ACHN (cell line): ENCODE measurements at places on chromosomes 3 and 15.

- no peak for DNase-seq
Observed at GRCh38 chr3:122318620-122319019, 6.4 kb upstream of the CSTA start.

GRCh38 chr3:4739289-4740236 is 239.7 kb upstream of the BHLHE40 start:
- no peak for DNase-seq

DNA sequence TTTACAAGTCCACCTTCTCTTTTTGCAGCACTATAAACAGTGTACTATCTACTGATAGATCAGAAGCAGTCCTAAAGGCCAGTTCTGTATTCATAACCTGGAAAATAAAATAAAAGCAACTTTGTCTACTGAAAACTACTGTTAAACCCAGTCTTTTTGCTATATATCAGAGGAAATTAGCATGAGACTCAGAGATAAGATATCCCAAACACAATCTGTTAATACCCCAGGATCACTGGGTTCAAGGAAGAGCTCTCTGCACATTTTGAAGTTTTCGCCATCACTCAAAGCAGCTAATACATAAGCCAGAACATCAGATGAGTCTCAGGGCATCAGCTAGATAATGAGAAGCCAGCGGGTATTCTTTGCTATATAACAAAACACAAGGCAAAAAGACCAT is 21.8 kb downstream of the OSBPL10 start:
- DNase-seq: no peak

GRCh38 chr3:134956844-134957243 is 161.8 kb downstream of the EPHB1 start:
- DNase-seq: no peak

DNA sequence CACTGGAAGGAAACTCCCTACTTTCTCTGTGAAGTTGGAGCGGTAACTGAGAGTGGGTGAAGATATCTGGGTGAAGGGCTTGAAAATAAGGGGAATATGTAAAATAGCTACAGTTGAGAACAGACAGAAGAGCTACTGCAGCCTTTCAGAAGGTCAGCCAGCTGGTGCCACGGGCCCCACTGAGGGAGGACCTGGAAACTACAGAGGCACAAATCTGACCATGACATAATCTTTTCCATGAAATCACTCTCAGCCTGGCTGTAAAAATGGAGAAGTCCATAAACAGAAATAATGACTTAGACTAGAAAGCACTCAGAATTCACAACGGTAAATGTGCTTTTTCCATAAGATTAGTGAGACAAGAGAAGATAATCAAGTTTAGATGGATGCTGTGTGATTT is 46.4 kb downstream of the ST3GAL6 start:
- DNase-seq: no peak

- peak; percentile 49 for DNase-seq
Observed at GRCh38 chr3:97815149-97815917, 6.5 kb upstream of the CRYBG3 start.

DNA sequence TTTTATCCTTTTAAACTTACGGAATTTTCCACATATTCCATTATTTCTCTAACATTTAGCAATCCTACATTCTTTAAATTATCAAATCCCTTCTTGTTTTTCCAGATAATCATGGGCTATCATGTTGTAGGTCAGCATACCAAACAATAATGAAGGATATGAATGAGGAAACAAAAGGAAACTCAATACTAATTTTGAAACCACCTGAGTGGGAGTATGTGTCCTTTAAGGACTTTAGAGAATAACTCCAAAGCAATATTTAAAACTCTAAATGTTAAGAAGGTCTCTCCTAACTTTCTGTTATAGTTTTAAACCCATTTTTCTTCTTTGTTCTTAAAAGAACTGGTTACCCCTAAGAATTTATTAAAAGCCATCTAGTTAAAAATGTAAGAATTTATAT is 43.0 kb downstream of the TP53BP1 start:
- no peak for DNase-seq

GRCh38 chr3:107997671-107998070 is 93.2 kb downstream of the CD47 start:
- no peak for DNase-seq

DNA sequence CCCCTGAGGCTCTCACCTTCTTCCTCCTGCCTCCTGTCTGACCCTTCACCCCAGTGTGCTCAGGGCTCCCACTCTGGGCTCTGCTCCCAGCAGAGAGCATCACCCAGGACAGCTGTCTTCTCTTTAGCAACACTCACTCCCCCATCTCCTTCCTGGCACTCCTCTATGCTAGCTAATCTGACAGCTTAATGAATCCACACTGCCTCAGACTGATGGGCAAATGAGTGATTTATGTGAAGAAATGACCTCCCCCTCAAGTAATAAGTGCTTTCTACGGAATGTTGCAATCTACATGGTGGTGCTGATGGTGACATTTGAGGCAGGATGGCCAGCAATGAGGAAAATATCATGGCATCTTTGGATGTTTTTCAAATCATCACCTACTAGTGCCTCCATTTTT is 83.6 kb downstream of the LSM3 start:
- no peak for DNase-seq

GRCh38 chr15:40633178-40633577 is 39.1 kb downstream of the KNL1 start:
- DNase-seq: no peak

GRCh38 chr3:50336452-50337174 is 4.0 kb downstream of the RASSF1 start:
- DNase-seq: peak; percentile 35

DNA sequence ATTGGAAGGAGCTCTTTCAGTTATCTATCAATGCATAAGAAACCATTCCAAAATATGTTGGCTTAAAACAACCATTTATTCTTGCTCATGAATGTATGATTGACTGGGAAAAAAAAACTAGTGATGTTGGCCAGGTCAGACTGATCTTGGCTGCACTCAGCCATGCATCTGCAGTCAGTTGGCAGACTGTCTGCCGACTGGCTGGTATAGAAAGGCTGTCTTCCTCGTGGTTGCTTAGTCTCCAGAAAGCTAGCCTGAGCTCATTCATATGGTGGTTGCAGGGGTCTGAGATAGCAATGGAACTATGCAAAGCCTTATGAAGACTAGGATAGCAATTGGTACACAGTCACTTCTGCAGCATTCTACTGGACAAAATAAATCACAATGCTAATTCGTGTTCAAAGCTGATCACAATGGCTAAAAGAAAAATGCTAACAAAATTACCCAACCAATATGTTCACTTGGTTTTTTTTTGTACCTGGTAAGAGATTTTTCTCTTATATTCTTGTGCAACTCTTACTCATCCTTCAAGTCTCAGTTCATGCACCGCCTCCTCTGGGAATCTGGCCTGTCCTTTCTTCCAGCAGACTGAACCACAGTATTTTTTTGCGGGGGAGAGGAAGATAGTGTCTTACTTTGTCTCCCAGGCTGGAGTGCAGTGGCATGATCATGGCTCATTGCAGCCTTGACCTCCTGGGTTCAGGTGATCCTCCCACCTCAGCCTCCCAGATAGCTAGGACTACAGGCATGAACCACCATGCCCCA is 126.8 kb downstream of the KCNAB1 start:
- DNase-seq: no peak

GRCh38 chr3:52539010-52539653 is 2.7 kb downstream of the UQCC5 start:
- no peak for DNase-seq

GRCh38 chr3:78742491-78742890 is 1025.3 kb downstream of the ROBO1 start:
- DNase-seq: no peak

GRCh38 chr15:52737720-52738119 is 52.4 kb downstream of the ONECUT1 start:
- DNase-seq: no peak

- DNase-seq: no peak
Observed at GRCh38 chr3:127093312-127093711, 99.6 kb upstream of the PRR23E start.

DNA sequence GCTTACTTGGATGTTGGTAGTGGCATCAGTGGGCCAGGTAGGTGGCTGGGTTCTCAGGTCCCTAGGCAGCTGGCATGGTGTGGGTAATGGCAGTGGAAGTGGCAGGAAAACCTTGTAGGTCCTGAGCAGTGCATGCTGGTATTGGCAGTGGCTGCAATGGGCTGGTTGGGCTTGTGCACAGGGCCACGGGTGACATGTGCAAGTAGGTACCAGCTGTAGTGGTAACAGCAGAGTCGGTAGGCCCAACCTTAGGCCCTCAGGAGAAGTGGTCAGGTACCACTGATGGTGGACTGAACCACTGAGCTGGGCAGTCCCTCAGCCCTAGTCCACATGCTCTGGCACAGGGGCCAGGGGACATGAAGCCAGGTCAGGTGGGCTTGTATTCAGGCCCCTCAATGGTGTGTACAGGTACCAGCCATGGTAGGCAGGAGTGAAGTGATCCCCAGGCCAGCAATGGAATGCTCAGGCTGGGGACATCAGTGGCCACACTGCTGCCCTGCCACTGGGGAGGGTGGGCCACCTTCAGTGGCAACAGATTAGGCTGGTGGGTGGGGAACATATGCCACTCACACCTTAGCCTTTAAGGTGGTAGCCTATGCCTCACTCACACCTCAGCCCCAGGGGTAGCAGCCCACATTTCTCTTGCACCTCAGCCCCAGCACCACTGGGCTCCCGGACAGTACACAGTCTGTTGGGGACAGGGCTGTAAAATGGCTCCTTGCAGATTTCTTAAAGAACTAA is 118.1 kb downstream of the LRRK1 start:
- DNase-seq: no peak

GRCh38 chr3:159854500-159855124 is 134.0 kb upstream of the IL12A start:
- peak; percentile 93 for DNase-seq

DNA sequence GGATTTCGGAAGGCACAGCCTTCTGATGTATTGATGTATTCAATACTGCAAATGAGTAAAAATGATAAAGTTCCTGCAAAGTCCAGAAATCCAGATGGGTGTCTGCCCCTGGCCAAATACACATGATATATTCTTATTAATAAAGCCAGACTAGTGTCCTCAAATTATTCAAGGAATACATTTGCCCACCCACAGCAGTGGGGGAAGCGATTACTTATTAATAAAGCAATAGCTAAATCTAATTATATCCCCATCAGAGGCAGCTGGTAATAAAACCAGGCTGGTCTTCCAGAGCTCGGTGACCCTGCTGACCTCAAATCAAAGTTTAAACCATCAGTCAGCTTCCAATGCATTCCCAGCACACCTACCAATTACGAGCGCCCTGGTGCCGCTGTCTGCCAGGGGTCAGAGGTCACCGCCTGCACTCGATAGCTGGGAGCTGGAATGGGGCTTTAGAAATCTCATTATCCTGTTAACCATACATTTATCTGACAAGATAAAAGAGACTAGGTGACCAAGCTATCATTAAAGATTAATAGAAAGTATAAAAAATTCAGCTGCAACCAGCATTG is 330.3 kb downstream of the UACA start:
- no peak for DNase-seq

DNA sequence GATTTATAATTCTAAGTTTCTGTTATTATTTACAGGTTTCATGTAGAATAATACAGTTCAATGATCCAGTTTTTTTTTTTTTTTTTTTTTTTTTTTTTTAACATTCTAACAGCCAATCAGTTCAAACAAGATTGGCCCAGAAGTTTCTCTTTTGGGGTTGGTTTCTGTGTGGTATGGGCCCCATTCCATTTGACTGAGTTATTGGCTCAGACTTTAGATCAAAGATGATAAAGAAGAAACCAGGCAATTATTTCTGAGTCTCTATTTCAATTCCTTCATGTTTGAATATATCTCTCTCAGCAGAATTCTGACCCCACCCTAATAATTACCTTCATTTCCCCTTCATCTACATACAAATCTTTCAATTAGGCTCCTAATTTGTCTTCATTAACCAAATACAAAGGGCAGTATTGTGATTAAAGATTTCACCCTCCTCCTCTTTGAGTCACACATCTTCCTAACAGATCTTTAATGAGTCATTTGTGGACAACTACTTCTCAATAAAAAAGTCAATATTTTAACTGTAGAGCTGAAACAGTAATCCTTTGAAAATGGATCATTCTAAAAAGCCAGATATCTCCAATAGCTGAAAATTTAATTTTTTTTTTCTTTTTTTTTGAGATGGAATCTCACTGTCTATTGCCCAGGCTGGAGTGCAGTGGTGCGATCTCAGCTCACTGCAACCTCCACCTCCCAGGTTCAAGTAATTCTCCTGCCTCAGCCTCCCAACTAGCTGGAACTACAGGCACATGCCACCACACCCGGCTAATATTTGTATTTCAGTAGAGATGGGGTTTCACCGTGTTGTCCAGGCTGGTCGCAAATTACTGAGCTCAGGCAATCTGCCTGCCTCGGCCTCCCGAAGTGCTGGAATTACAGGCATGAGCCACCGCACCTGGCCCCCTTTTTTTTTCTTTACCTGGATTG is 878.8 kb downstream of the NAALADL2 start:
- DNase-seq: no peak

- DNase-seq: no peak
Observed at GRCh38 chr15:27422997-27423396, 452.0 kb downstream of the GABRG3 start.

DNA sequence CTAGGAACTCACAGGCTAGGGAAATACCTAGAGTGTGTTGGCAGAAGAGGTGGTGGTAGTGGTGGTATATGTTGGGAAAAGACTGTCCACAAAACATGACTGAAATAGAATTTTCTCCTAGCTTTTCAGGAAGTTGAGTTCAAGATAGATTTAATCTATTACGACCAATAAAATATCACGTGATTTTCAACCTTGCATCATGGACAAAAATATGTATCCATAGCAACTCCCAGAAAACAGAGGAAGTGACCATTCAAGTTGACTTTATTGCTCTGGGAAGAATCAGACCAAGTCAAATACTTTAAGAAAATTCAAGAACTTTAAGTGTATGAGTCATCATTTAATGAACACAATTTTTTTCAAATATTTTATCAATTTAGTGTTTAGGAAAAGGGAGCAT is 347.0 kb upstream of the ZNF385D start:
- no peak for DNase-seq

GRCh38 chr15:32688151-32688639 is 29.6 kb upstream of the GREM1 start:
- DNase-seq: peak; percentile 21

GRCh38 chr3:16050641-16051467 is 123.6 kb upstream of the GALNT15 start:
- no peak for DNase-seq

GRCh38 chr15:98442379-98442833 is 205.9 kb upstream of the IGF1R start:
- DNase-seq: peak; percentile 80

DNA sequence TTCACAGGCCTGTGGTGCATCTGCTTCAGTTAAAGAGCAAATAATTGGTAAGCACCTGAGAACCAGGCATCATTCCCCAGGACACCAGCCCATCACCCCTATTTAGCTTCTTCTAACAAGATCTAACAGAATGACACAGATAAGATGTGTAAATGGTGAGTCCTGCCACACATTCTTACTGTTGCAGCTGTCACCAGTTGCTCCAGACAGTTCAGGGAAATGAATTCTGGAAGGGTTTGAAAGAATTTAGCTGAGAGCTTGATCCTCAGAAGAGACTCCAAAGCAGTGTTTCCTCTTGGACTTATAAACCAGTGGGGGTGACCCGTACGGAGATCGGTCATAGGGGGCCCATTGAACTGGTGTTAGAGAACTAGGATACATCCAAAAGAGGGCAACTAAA is 238.0 kb downstream of the MEX3B start:
- no peak for DNase-seq

- peak; percentile 72 for DNase-seq
Observed at GRCh38 chr3:149474250-149474817, at the start of gene TM4SF4. TM4SF4 (plus strand) TSS chr3:149474697; CDS start chr3:149474878, 181 bp downstream.
